Left colon (tissue), 2 donors: ENCODE measurements at places on chromosomes 6 and 20. TPM values are rescaled to one million over a fixed set of nuclear protein-coding genes. Genes with fewer than 3 reads are reported as not detected.

DOK5 gene
- total RNA-seq = 0.39 TPM

DNA sequence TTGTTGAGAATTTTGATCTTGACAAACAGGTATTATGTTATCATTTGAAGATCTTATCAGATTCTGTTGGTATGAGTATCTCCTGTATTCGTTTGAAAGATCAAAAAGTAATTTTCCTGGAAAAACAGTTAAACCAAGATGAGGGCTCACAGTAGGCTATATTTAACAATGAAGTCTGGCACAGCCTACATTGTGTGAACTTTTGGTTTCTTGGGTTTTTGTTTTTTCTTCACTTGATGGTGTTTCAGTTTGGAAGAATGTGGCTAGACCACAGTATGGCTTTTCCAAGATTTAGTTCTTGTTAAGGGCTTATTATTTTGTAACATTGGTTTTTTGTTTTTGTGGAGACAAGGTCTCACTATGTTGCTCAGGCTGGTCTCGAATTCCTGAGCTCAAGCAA is 306.4 kb downstream of the CDKAL1 start:
- no peak for DNase-seq

TGM3 gene
- 0.36 TPM for total RNA-seq

- DNase-seq = no peak
Observed at GRCh38 chr6:146389740-146390139, 153.9 kb upstream of the RAB32 start.

GRCh38 chr20:8326899-8327298 is 194.8 kb downstream of the PLCB1 start:
- DNase-seq = no peak
